ENCODE measurements at places on chromosomes 11 and 22. TPM values are rescaled to one million over a fixed set of nuclear protein-coding genes. Genes with fewer than 3 reads are reported as not detected.

Gene CLTCL1
- 65.3 TPM for total RNA-seq

Gene PIWIL4
- 0.75 TPM for total RNA-seq

Gene IFT27
- total RNA-seq: 30.1 TPM

Gene CALCA
- total RNA-seq: not detected

Gene NEU3
- 8.6 TPM for total RNA-seq

DNA sequence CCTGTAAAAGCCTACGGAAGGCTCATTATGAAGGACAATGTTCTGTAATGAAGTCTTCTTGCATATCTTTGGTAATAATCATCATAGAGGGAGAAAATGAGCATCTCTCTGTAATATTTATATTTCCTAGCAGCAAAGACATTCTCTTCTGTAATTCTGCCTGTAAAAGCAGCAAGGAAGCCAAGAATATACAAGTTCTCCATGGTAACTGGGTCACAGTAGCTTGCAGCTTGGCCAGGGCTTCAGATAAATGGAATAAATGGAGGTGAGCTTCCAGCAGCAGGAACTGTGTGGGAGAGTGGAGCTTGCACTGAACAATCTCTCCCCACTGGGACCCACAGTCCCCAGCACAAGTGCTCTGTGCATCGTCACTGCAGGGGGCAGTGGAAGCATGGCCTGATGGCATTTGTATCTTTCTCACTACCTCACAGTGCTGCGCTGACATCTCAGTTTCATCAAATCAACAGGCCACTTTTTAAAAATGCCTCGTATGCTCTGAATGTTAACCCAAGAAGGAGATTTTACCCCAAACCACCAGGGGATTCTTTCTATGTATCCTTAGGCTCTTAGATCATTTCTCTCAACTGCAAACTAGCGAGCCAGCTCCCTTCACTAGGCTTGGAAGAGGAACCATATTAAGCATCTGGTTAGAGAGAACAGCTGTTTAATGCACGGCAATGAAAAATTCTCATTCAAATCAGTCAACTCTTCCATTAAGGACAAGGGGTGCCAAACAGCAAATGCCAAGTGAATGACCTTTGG, 1059.7 kb downstream of the OPCML start:
- DNase-seq: peak; percentile 65
- H3K27me3 ChIP-seq: no peaks in the 10 kb centered on the region
- H3K36me3 ChIP-seq: no peaks in the 10 kb centered on the region

DNA sequence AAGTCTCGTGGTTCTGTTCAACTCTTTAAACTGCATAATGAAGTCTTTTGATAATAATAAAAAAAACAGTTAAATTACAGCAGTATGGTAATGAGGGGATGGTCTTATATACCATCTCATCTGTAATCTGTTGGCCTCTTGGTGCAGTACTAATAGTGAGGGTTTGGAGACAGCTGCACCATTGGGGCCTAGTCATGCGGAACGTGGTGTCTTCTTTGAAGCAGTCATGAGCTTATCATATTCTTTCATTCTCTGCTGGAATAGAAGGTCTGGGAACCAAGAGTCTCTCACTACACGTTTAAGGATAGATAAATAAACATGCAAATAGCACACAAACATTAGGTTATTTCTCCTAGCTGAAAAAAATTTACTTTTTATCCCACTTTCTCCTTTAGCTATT, 40.9 kb upstream of the OR9Q1 start:
- H3K36me3 ChIP-seq: no peaks in the 10 kb centered on the region
- no peak for DNase-seq
- no peaks in the 10 kb centered on the region for H3K4me1 ChIP-seq

DNA sequence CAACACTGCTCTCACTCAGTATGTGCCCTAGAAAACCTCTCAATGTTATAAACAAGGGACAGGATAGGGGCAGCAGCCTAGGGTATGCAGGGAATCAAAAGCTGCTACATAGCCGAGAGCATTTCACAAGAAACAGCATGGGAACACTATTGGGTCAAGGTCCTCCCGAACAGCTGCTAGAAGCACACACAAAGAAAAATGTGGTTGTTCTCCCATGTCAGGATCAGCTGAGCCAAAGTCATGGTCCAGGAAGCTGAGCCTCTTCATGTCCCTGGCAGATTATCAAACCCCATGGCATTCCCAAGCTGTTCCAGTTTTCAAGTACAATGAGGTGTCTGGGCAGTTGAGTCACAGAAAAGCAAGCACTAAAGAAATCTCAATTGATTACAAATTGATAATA, 21.0 kb upstream of the GDPD4 start:
- H3K27me3 ChIP-seq: no peaks in the 10 kb centered on the region
- no peak overlapping the region for H3K27ac ChIP-seq
- no peaks in the 10 kb centered on the region for H3K36me3 ChIP-seq
- H3K4me3 ChIP-seq: no peak overlapping the region
- peaks cover 10% of the 10 kb centered on the region for H3K4me1 ChIP-seq

GRCh38 chr11:120184946-120185705, 25.7 kb upstream of the OAF start:
- no peaks in the 10 kb centered on the region for H3K36me3 ChIP-seq
- no peak overlapping the region for H3K27ac ChIP-seq
- H3K4me1 ChIP-seq: peaks cover 18% of the 10 kb centered on the region
- no peak overlapping the region for H3K4me3 ChIP-seq
- DNase-seq: no peak

GRCh38 chr11:126465573-126466188, 110.2 kb downstream of the ST3GAL4 start:
- H3K4me3 ChIP-seq: no peak overlapping the region
- H3K27me3 ChIP-seq: peaks cover 11% of the 10 kb centered on the region
- no peak overlapping the region for H3K27ac ChIP-seq
- no peak for DNase-seq
- no peaks in the 10 kb centered on the region for H3K4me1 ChIP-seq

DNA sequence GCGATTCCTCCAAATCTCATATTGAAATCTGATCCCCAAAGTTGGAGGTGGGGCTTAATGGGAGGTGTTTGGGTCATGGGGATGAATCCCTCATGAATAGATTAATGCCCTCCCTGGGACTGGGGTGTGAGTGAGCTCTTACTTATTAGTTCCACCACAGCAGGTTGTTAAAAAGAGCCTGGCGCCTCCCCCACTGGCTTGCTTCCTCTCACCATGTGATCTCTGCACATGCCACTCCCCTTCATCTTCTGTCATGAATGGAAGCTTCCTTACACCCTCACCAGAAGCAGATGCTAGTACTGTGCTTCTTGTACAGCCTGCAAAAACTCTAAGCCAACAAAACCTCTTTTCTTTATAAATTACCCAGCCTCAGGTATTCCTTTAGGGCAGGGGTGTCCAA, 8.8 kb downstream of the RRAS2 start:
- no peaks in the 10 kb centered on the region for H3K36me3 ChIP-seq
- no peaks in the 10 kb centered on the region for H3K4me1 ChIP-seq
- no peak overlapping the region for H3K4me3 ChIP-seq
- no peak overlapping the region for H3K27ac ChIP-seq

GRCh38 chr11:41283191-41283930, 176.1 kb downstream of the LRRC4C start:
- H3K4me3 ChIP-seq: no peak overlapping the region
- DNase-seq: peak; percentile 32
- H3K4me1 ChIP-seq: peaks cover 27% of the 10 kb centered on the region
- H3K27me3 ChIP-seq: no peaks in the 10 kb centered on the region
- H3K27ac ChIP-seq: peak overlapping the region; percentile 41

DNA sequence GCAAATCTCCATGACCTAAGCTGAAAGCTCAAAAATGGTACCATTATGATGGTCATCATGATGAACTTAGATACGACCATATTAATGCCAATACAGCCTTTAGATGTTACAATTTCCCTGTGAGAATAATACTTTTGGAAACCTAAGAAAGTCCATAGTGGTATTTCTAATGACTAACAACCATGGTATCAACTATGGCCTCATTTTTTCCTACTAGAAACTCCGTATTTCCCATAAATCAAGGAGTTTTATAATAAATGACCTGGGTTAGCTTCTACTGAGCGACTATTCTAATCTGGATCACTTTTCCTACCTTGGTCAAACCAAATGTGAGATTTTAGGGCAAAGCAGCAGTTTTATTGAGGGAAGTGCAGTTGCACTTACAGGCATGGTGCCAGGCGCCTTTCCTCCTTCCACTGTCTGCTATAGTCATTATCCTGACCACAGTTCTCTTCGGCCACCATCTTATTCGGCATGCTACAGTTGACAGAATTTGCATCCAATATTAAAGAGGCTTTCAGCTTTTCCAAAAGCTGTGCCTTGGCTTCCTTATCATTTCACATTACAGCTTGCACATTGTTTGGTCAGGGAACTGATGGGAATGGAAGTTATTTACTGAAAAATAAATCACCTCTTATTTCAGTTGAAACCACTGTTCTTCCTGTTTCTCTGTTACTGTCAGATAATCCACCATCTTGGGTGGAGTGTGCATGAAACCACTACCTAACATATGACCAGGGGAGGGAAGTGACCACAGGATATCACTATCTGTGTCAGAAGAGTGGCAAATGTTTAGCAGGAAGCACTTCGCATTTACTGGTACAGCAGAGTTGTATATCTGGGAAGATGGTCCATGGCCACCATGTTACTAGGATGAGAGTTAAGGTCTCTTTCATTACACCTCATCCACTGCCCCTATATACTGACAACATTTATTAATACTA, 74.5 kb upstream of the PICALM start:
- no peaks in the 10 kb centered on the region for H3K4me1 ChIP-seq
- no peaks in the 10 kb centered on the region for H3K36me3 ChIP-seq
- H3K27me3 ChIP-seq: no peaks in the 10 kb centered on the region

- H3K36me3 ChIP-seq: no peaks in the 10 kb centered on the region
- H3K27ac ChIP-seq: no peak overlapping the region
- DNase-seq: peak; percentile 48
- no peaks in the 10 kb centered on the region for H3K27me3 ChIP-seq
- peaks cover 2% of the 10 kb centered on the region for H3K4me1 ChIP-seq
These were observed 82.7 kb upstream of the CTSC start for GRCh38 chr11:88420165-88420791.

- H3K4me3 ChIP-seq: no peak overlapping the region
- no peak for DNase-seq
These were observed 34.0 kb upstream of the SMIM38 start for GRCh38 chr11:69121621-69122325.

- DNase-seq: peak; percentile 16
- no peak overlapping the region for H3K4me3 ChIP-seq
- H3K27ac ChIP-seq: no peak overlapping the region
- H3K36me3 ChIP-seq: no peaks in the 10 kb centered on the region
These were observed 16.2 kb downstream of the PLEKHB1 start for GRCh38 chr11:73662445-73663157.

- H3K36me3 ChIP-seq: peaks cover 13% of the 10 kb centered on the region
- H3K27me3 ChIP-seq: no peaks in the 10 kb centered on the region
- H3K27ac ChIP-seq: no peak overlapping the region
- peaks cover 32% of the 10 kb centered on the region for H3K4me1 ChIP-seq
- DNase-seq: no peak
These were observed 2.9 kb downstream of the SLC35C1 start for GRCh38 chr11:45807792-45808238.

- H3K4me1 ChIP-seq: no peaks in the 10 kb centered on the region
- H3K4me3 ChIP-seq: no peak overlapping the region
- no peaks in the 10 kb centered on the region for H3K27me3 ChIP-seq
- no peaks in the 10 kb centered on the region for H3K36me3 ChIP-seq
- no peak for DNase-seq
These were observed 597.9 kb upstream of the KIRREL3 start for GRCh38 chr11:127598476-127598875.

DNA sequence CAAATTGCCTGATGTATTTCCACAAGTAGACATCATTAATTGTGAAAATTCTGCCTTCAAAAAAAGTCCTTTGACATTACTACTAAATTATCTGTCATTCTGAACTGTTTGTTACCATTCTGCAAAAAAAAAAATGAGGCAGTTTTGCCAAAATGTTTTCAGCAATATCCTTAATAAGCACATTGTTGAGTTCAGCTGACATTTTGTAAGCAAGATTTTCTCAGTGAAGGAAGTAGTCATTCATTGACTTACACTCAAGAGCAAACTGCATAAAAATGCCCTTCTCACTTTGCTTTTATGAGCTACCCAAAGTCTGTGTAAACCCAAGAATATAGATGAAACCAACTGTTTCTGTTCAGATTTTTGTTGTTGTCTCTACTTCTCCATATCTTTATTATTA, 125.9 kb downstream of the UVRAG start:
- peaks cover 6% of the 10 kb centered on the region for H3K4me1 ChIP-seq
- H3K27ac ChIP-seq: no peak overlapping the region
- no peak for DNase-seq
- no peak overlapping the region for H3K4me3 ChIP-seq

GRCh38 chr11:76177250-76177686, 29.0 kb downstream of the WNT11 start:
- no peak for DNase-seq
- H3K36me3 ChIP-seq: no peaks in the 10 kb centered on the region
- H3K27me3 ChIP-seq: peaks cover 2% of the 10 kb centered on the region
- no peak overlapping the region for H3K27ac ChIP-seq
- H3K4me3 ChIP-seq: no peak overlapping the region
- H3K4me1 ChIP-seq: no peaks in the 10 kb centered on the region

Measured in astrocyte (in vitro differentiated cells and primary cell).